ENCODE measurements at places on chromosomes 7 and 10.

DNA sequence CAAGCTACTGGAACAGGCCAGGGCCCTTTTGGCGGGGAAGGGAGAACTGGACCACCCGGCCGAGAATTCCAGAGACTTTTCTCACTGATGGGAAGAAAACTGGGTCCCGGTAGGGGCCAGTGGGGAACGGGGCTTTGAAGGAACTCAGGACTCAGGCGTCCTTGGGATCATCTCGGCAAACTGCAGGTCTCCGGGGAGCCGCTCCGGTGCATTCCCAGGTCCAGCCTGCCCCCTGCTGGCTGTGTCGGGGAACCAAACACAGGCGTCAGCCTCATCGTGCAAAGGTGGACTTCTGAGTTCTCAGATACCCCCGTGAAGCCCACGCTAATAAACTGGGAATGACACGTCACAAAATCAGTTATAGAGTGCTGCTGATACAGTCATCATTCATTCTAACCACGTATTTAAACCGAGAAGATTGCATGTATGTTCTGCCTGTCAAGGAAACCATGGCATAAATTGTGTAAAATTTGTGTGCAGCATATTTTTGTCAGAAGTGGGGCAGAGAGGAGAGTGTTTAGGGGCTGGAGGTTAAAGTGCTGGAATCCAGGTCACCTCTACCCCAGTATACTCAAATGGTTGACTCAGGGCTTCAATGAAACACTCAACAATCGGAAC is 76.1 kb upstream of the CPXM2 start:
- no peak for DNase-seq

- no peak for DNase-seq
Observed at GRCh38 chr10:108392286-108392685, 1227.8 kb upstream of the SORCS1 start.

- DNase-seq: no peak
Observed at GRCh38 chr7:14748461-14748860, 154.1 kb downstream of the DGKB start.

- peak; percentile 82 for DNase-seq
Observed at GRCh38 chr10:80187465-80188409, 17.6 kb downstream of the ANXA11 start.

- no peak for DNase-seq
Observed at GRCh38 chr7:155491812-155492211, 33.9 kb downstream of the EN2 start.

DNA sequence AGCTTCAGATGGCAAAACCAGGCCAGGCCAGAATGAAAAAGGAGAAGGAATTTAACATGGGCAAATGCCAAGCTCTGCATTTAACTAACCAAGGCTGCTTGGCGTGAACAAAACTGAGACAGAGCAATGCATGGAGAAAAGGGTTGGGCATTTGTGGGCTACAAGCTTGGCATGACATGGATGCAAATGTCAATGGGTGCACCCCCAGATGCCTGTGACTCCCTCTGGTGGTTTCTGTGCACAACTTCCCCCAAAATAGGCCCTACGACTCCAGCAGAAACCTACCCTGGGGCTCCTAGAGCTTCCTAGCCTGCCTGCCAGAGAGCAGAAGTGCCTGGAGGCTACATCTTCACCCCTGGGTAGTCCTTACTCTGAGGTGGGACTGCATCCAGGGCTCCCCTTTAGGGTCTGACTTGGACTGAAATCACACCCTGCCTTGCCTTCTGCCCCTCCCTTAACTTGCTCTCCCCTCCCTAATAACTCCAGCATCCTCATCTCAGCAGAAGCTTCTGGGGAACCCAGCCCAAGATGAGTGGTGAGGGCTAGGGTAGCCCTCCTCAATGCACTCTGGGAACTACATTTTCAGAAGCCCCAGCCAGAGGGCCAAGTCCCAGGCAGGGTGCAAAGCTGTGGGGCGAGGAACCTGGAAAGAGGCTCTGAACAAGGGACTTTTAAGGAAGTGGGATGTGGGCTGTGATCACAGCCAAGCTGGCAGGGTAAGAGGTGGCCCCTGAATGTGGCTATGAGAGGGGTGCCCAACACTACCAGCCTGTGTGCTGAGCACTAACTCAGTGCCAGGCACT is 11.3 kb downstream of the GPRIN2 start:
- no peak for DNase-seq

Measured in stimulated activated naive CD4-positive, alpha-beta T cell (primary cell).